ENCODE measurements at places on chromosomes 12 and 14. TPM values are rescaled to one million over a fixed set of nuclear protein-coding genes. Genes with fewer than 3 reads are reported as not detected.

- DNase-seq, result no peak
Measured at GRCh38 chr14:75311356-75311755, 32.7 kb downstream of the FOS start.

DNA sequence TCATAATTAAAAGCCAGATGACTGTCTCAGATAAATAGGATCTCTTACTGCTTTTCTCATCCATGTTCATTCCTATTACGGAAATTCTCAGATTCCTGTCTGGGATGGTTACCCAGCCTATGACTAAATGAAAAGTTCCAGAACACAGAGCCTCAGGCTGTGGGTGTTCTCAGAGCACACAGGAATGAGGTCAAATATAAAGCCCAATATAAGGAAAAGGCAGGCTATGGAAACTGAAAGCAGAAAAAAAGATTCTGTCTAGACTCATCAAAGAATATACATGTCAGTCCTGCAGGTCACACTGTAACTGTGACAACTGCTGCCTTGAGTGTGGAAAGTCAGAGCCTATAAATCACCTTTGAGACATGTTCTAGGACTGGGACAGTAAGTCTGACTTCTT lies 64.3 kb downstream of the DCAF5 start:
- DNase-seq, result no peak

- DNase-seq, result no peak
Measured at GRCh38 chr14:35999294-35999693, 173.2 kb downstream of the BRMS1L start.

DNA sequence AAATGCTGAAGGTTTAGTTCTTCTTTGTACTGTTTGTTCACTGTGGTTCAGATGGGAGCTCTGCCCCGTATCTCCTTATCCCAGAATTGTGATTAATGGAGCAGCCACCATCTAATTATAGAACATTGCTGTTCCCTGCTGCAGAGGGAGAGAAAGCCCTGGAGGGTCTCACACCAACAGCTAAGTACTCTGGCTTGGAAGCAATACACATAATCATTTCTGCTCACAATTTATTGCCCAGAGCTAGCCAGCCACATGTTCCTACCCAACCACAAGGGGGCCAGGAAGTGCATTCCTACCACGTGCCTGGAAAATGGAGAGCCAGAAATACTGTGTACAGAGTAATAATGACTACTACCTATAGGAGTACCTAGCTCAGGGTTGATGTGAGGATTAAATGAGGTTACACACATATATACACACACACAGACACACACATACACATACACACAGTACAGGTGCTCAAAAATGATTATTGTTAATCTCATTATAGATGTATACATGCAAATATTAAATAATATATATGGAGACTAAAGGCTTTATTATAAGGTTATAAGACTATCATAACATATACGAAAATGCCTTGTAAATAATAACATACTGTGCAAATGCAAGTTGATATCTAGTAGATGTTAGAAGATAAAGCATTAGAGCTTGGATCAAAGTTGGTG lies 22.3 kb downstream of the MSRB3 start:
- no peak for DNase-seq

GRCh38 chr14:62409626-62410300 lies 635.5 kb downstream of the KCNH5 start:
- DNase-seq, result no peak

- DNase-seq, result no peak
Measured at GRCh38 chr14:56092763-56093162, 25.4 kb upstream of the PELI2 start.

- no peak for DNase-seq
Measured at GRCh38 chr12:128794661-128795529, 28.9 kb downstream of the SLC15A4 start.

DNA sequence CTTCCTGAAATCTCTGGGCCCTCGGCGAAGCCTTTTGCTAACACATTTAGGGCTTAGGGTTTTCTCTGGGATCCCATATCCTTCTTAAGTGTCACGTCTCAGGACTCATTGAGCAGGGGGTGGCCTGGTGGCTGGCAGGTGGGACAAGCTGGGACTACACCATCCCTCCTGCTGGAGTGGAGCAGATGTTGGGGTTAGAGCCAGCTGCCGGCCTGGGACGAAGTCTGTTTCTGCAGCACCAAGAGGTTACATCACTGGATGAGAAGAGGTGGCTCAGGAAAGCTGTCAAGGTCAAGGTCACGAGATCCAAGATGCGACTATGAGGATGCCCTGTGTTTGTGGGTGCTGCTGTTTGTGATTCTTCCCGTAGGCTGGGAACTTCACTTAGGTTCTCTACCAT lies 16.3 kb downstream of the SMCO2 start:
- DNase-seq, result no peak

DNA sequence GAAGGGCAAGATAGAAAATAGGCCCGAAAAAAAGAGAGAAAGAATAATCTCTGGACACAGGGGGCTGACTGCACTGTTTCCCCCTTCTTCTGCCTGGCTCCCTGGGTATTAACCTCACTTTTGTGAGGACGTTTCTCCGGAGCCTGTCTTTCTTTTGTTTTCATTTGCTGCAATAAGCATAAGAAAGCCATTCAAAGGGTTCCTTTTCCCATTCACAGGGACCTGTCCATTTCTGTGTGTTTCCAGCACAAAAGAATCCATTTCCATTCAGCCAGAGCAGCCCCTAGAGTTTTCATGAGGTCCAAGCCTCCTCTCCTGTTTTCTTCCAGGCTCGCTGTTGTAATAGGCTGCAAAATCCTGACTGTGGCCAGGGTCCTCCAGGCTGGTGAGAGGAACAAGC lies 16.8 kb downstream of the PLXNC1 start:
- no peak for DNase-seq

- DNase-seq, result no peak
Measured at GRCh38 chr12:65565601-65566560, 258.4 kb upstream of the HMGA2 start.

- DNase-seq, result no peak
Measured at GRCh38 chr12:27180906-27181505, 63.1 kb upstream of the STK38L start.

- no peak for DNase-seq
Measured at GRCh38 chr12:120901818-120902217, 2.3 kb downstream of the SPPL3 start.

GRCh38 chr12:126487431-126487980 lies 1422.3 kb downstream of the AACS start:
- DNase-seq, result no peak

DNA sequence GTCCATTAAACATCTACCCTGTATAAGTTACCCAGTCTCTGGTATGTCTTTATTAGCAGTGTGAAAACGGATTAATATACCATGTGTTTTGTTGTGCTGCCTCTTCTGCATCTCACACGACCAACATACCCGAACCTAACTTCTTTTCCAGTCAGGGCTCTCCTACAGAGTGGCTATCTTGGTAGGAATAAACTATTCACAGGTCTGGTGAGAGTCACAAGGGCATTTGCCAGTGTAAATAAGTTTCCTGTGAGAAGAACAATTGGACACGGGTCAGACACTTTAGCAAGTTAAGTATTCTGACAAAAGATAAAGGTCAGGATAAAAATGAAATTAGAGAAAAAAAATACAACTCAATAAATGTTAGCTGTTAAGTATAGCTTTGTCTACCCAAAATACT lies 60.9 kb downstream of the MYF5 start:
- DNase-seq, result no peak

DNA sequence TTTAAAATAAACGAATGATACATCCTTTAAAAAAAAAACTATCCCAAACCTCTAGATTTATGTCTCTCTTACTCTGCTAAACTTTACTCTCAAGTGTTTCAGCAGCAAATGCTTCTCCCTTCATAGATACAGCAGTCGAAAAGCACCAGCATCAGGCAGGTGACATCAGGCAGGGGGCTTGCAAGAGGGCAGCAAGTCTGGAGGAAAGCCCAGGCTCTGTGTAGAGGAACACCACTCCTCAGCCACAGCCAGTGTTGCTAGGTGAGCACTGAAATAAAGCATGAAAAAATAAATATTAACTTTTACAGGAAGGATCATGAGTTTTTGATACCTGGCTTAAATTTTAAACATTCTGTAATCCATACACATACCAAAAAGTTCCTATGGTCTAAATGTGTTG lies 419.4 kb downstream of the GALC start:
- DNase-seq, result no peak

GRCh38 chr14:58690801-58691516 lies 53.2 kb downstream of the DACT1 start:
- DNase-seq, result no peak

DNA sequence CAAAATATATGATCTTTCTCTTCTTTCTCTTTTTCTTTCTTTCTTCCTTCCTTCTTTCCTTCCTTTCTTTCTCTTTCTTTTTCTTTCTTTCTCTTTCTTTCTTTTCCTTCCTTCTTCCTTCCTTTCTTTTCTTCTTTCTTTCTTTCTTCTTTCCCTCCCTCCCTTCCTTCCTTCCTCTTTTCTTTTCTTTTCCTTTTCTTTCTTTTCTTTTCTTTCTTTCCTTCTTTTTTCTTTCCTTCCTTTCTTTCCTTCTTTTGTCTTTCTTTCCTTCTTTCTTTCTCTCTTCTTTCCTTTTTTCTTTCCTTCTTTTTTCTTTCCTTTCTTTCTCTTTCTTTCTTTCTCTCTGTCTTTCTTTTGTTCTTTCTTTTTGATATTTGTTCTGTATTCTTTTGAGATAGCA lies 1356.0 kb upstream of the SEL1L start:
- DNase-seq, result no peak

DNA sequence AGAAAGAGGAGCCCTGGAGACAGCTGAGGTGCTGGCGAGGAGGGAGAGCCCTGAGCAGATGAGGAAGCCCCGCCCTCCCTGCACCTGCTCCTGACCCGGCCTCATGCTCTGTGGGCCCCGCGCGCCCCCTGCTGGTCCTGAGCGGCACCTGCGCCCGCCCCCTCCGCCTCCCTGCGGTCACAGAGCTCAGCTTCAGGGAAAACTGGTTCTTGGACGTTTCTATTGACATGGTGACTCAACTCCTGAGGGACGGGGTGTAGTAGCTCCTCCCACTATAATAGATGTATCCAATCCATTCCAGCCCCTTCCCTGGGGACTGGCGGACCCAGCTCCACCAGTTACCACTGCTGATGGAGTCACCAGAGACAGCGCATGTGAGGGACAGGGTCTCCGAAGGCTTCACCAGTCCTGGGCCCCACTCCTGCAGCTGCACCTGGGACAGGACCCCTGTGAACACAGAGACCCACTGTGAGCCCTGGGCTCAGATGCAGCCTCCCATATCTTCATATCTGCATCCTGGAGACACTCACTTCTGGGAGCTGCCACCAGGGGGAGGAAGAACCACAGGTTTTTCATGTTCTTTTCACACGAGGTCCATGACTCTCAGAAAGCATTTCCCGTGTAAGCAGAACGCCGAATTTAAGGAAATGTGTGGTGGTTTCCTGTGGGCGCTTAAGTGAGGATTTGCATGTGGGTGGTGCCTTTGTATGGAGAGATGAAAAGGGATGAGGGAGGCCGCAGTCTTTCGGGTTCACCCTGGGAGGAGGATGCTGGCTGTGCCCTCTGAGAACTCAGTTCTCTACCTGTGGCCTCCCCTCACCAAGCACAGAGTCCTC lies 1346.4 kb downstream of the TMEM121 start:
- DNase-seq, result peak; percentile 91

- DNase-seq, result no peak
Measured at GRCh38 chr12:13049816-13050215, 5.6 kb downstream of the FAM234B start.

DNA sequence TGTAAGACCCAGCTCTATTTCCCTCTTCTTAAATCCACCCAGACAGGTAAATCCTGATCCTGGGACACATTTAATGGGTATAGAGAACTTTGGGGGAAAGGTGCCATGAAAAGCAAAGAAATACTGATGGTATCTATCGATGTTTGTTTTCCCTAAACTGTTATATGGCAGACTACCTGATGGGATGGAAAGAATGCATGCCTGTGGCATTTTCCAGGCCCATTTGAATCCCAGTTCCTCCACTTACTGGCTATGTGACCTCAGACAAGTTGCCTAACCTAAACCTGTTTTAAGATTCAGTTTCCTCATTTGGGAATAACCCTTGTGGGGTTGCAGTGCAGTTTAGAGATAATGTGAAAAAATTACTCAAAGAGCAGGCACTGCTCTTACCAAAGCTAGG lies 404.5 kb downstream of the FUT8 start:
- no peak for DNase-seq

DNA sequence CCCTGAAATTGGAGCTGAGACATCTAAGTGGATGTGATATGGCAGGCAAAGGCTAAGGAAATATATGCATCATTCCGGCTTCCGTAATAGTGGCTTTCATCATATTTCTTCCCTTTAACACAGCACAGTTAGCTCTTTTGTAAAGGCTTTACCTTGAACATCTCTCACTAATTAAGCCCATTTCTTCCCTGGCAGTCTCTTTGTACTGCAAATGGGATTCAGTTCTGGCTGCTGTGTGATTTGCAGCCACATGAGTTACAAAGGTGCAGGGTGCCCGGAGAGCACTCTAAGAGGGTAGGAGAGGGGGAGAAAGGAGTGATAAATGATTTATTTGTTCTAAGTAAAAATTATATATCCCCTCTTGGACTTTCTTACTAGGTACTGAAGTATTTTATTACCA lies 232.1 kb upstream of the CCDC196 start:
- no peak for DNase-seq

DNA sequence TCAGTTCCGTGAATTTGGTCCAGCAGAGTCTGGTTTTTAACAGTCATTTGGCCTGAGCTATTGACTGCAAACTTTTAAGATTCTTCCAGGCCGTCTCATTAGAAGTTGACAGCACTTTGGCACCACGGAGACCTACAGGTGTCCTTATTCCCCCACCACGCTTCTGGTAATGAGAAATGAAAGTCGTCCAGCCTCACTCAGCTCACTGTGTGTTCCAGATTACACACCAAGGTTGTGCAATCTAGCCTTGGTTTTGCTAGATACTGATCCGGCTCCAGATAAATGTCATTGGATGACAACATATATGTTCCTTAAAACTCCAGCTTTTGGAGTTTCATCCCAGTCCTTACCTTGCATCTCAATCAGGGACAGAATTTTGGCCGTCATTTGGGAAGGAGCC lies 210.4 kb downstream of the CHST11 start:
- DNase-seq, result no peak

DNA sequence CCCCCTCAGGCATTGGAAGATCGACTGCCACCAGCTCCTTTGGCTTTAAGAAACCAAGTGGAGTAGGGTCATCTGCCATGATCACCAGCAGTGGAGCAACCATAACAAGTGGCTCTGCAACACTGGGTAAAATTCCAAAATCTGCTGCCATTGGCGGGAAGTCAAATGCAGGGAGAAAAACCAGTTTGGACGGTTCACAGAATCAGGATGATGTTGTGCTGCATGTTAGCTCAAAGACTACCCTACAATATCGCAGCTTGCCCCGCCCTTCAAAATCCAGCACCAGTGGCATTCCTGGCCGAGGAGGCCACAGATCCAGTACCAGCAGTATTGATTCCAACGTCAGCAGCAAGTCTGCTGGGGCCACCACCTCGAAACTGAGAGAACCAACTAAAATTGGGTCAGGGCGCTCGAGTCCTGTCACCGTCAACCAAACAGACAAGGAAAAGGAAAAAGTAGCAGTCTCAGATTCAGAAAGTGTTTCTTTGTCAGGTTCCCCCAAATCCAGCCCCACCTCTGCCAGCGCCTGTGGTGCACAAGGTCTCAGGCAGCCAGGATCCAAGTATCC lies 288.7 kb downstream of the NAV3 start:
- no peak for DNase-seq

GRCh38 chr12:123389560-123390351 lies 5.8 kb downstream of the KMT5A start:
- no peak for DNase-seq

Gene EIF2S1
- total RNA-seq, result 130 TPM

Gene TSHR
- total RNA-seq, result 20.1 TPM

Gene PLA2G1B
- total RNA-seq, result 0.09 TPM

Gene PRIMA1
- 0.09 TPM for total RNA-seq

Gene GPR68
- total RNA-seq, result 1.4 TPM
